ENCODE measurements at places on chromosomes 1 and 21.

- H3K4me3 ChIP-seq, result no peak overlapping the region
- H3K27ac ChIP-seq, result no peak overlapping the region
- no peak for DNase-seq
- peaks cover 2% of the 10 kb centered on the region for H3K4me1 ChIP-seq
- H3K36me3 ChIP-seq, result no peaks in the 10 kb centered on the region
- H3K27me3 ChIP-seq, result peaks cover 5% of the 10 kb centered on the region
Measured at GRCh38 chr1:232340446-232340845, 289.5 kb downstream of the SIPA1L2 start.

GRCh38 chr1:205930195-205930577 lies 13.1 kb downstream of the SLC26A9 start:
- H3K4me3 ChIP-seq, result no peak overlapping the region
- H3K36me3 ChIP-seq, result no peaks in the 10 kb centered on the region
- peaks cover 19% of the 10 kb centered on the region for H3K27me3 ChIP-seq

DNA sequence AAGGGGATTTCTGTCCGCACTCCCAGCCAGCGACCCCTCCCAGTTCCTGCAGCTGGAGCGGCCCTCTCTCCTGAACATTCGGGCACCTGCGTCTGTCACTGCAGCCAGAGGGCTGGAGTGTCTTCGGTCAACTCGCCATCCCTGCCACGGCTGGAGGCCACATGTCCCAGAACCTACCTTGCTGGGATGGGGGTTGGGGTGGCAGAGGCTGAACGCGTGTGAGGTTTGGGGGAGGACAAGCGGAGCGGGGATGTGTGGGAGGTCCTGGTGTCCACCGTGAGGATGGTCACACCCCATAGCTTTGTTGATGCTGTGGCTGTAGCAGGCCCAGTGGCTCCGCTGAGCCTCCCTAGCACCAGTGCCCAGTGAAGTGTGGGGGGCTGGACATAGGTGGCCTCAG lies 14.8 kb upstream of the C1orf174 start:
- no peaks in the 10 kb centered on the region for H3K27me3 ChIP-seq
- DNase-seq, result no peak
- H3K4me3 ChIP-seq, result no peak overlapping the region

DNA sequence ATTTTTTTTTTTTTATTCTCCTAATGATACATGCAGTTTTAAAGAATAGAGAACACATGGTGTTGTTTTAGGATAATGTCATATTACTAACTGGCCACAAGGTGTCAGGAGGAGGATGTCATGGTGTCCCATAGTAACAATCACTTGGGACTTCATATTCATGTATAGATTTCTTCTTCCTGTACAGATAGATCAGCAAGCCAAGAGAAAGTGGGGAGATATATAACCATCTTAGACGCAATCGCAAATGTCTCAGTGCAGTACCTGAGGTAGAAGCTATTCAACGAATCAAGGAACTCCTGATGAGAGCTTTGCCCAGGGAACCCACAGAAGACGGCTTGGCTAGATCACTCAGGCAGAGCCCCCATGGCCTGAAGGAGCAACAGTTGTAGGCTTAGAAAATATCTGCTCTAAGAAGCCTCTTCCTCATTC lies 12.3 kb downstream of the OR2T11 start:
- no peak for DNase-seq
- H3K4me1 ChIP-seq, result no peaks in the 10 kb centered on the region
- H3K27me3 ChIP-seq, result no peaks in the 10 kb centered on the region
- H3K27ac ChIP-seq, result no peak overlapping the region
- H3K4me3 ChIP-seq, result no peak overlapping the region

GRCh38 chr1:89657886-89658285 lies 25.0 kb downstream of the LRRC8C start:
- H3K36me3 ChIP-seq, result peaks cover 49% of the 10 kb centered on the region
- DNase-seq, result no peak
- no peaks in the 10 kb centered on the region for H3K27me3 ChIP-seq
- H3K27ac ChIP-seq, result peak overlapping the region; percentile 80
- H3K4me1 ChIP-seq, result peaks cover 86% of the 10 kb centered on the region

DNA sequence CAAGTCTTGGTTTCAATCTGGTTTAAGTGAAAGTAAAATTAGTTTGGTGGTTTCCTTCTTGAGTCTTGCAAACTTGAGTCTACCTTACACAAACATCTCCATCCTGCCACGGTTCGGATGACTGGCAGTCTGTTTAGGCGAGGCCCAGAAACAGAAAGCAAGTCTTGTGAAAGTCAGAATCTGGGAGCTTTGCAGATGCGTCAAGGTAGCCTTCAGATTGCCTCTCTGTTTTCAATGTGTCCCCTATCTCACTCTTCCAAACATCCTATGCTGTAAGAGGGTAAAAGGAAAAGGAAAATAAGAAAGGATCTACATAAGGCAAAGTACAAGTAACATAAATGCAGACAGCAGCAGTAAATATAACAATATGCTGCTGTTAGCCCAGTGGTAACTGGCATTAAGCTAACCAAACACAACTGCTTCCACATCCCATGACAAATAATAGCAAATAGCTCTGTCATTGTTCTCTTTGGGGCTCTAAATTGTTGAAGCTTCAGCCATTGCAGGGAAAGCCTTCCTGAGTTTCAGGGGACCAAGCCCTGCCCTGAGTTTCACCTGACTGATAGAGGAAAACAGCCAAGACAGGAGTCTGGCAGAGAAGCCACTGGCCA lies 26.2 kb upstream of the C1orf105 start:
- DNase-seq, result peak; percentile 88
- peak overlapping the region; percentile 83 for H3K27ac ChIP-seq
